ENCODE measurements at places on chromosomes 3 and 15.

- DNase-seq: no peak
These were observed 94.2 kb downstream of the EFL1 start for GRCh38 chr15:82168296-82168695.

DNA sequence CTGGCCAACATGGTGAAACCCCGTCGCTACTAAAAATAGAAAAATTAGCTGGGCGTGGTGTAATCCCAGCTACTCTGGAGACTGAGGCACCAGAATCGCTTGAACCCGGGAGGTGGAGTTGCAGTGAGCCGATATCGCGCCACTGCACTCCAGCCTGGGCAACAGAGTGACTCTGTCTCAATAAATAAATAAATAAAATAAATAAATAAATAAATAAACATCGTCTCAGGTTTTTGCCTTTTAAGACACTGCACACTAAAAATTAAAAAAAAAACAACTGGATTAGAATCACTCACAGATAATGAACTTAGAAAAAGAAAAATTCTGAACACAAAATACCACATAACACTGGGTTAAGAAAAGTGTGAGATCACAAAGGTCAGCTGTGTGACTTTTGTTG lies 2.4 kb downstream of the ZBTB11 start:
- no peak for DNase-seq

GRCh38 chr3:9627901-9628633 lies 21.2 kb upstream of the MTMR14 start:
- DNase-seq: no peak

DNA sequence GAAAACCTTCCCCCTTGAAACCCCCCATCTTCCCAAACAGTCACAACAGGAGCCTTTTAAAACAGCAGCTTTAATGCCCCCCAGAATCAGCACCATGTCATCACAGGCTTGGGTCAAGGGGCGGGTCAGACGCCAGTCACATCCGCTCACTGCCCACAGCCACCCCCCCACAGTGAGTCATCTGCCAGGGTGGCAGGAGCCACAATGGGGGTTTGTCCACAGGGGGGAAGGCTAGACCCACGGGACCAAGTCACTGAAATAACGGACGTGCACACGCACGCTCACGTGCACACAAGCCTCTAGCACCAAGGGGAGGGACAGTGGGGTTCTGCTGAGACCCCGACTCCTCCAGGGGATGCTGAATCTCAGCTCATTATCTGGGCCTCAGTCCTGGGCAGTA lies 441 bp upstream of the UCN2 start:
- DNase-seq: no peak

DNA sequence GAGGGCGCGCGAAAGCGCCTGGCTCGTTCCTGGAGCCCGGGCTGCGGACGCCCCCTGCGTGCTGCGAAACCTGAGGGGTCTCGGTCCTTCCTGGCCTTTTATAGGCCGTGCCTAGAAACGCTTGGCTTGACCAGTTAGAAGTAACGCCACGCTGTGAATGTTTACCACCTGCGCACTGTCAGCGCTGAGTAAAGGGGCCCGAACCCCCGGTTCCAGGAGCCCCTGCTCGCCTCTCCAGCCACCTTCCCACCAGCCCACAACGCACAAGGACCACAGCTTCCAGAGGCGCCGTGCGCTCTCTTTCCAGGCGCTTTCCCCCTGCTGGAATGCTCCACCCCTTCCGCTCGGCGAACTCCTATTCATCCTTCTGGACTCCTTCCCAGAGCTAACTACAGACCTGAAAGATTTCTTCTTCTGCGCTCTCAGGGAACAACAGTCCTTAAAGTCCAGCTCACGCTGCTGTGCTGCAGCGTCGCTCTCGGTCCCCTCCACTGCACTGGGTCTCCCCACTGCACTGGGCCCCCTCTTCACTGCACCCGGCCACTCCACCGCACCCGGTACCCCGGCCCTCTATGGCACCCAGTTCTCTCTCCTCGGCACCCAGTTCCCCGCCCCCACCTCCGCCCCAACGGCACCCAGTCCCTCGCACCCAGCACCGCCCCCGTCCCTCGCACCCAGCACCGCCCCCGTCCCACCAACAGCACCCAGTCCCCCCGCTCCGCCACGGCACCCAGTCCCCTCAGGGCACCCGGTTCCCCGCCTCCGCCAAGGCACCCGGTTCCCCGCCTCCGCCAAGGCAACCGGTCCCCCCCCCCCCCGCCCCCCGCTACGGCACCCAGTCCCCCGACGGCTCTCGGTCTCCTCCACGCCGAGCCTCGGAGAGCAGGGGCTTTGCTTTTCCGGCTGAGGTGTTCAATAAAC lies 69.8 kb downstream of the SQOR start:
- DNase-seq: peak; percentile 11

DNA sequence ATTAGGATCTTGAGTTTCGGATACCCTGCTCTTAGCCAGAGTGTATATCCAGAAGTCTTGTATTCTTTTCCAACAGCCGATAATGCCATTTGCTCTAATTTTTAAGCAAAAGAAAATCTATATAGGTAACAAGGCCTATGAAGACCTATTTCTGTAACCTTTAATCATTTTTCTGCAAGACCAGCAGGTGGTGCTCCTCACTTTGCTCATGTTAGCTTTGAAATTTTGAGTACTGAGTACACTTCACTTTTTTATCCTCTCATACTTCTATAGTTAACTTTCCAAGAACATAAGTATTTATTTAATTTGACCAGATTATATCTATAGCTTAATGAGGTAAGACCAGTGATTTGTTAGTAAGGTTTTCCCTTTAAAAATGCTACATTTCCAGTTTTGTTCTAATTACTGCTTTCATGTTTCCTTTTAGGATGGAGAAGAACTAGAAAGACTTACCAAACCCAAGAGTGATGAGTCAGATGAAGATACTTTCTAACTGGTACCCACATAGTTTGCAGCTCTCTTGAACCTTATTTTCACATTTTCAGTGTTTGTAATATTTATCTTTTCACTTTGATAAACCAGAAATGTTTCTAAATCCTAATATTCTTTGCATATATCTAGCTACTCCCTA lies 20.5 kb downstream of the SLC35A5 start:
- DNase-seq: peak; percentile 16

- DNase-seq: no peak
These were observed 505.2 kb downstream of the SHQ1 start for GRCh38 chr3:72343078-72343477.

DNA sequence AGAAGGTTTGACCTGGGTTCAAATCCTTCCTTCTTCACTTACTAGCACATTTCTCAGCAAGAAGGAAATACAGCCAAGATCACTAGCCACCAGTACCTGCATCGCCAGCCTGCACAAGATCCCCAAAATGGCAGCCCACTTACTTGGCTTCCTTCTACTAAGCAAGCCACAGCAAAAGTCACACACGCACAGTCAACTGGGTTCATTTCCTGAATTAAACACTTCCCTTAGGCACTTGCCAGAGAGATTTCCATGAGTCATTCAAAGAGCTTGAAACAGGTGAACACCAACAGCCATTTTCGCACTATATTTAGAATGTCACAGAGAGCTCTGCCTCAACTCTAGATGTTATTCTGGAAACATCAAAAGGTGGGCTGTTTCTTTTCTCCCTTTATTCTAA lies 42.6 kb downstream of the MGLL start:
- no peak for DNase-seq

All from stimulated activated CD4-positive, alpha-beta T cell treated with anti-CD3 and anti-CD28 coated beads, Interleukin-1b, Interleukin-23, amount 100 ng/mL, for 1 hour (primary cell).